Stimulated activated effector memory CD8-positive, alpha-beta T cell treated with anti-CD3 and anti-CD28 coated beads, Interleukin-12 subunit alpha, Interleukin-12 subunit beta, amount 100 ng/mL, for 72 hours (primary cell): ENCODE measurements at places on chromosomes 16 and 17.

DNA sequence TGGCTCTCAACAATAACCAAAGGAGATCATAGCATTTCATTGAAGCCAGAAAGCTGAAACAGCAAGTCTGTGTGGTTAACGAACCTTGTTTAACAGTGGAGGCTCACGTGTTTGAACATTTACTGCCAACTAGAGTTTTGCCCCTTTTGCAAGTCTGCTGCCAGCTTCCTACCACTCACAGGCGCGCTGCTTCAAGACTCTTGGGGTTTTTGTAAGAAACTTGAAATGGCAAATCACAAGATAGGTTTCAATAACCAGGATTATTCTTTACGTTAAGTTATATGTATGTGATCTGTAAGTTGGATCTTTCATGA, 1.2 kb downstream of the SNTB2 start:
- no peak for DNase-seq

DNA sequence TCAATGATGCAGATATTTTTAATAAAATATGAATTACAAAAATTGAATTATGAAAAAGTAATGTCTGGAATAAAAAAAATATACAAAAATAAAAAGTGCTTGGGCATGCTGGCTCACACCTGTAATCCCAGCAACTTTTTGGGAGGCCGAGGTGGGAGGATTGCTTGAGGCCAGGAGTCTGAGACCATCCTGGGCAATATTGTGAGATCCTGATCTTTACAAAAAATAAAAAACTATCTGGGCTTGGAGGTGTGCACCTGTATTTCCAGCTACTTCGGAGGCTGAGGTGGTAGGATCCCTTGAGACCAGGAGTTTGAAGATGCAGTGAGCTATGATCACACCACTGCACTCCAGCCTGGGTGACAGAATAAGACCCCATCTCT, 141.8 kb downstream of the NPIPB5 start:
- no peak for DNase-seq

DNA sequence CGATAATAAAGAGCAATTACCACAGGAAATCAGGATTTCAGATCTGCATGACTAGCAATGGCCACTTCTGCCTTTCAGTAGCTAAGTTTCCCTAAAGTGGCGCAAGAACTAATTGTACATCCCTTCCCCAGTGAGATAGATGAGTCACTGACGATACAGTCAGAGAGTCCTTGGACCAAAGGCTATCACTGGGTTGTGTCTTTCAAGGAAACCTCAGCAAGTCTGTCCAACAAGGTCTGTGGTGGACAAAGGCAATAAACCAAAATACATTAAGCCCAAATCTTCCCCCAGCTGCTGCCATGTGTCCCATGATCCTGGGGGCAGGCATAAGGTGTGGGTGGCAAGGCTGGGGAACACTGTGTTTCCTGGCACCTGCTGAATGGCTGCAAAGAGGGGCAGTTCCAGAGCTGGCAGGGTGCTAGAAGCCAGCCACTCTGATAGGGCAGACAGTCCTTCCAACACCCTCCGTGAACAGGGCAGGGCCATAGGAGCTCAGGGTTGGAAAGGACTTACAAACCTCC, 20.5 kb upstream of the MTMR4 start:
- DNase-seq = no peak

GRCh38 chr17:76000016-76000754, 470 bp upstream of the CDK3 start:
- DNase-seq = peak; percentile 86

- no peak for DNase-seq
These were observed 25.0 kb downstream of the COX4I1 start for GRCh38 chr16:85824161-85825135.

DNA sequence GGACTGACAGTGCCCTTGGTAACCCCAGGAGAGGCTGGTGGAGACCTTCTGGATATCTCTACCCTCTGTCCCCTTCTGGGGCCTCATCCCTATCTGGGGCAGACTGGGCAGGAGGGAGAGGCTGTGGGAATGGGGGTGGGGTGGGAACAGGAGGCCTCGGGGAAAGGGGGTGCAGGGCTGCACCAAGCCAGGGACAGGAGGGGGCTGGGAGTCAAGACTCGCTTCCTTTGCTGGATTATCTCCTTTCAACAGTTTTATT, 24.8 kb downstream of the G6PC3 start:
- no peak for DNase-seq

DNA sequence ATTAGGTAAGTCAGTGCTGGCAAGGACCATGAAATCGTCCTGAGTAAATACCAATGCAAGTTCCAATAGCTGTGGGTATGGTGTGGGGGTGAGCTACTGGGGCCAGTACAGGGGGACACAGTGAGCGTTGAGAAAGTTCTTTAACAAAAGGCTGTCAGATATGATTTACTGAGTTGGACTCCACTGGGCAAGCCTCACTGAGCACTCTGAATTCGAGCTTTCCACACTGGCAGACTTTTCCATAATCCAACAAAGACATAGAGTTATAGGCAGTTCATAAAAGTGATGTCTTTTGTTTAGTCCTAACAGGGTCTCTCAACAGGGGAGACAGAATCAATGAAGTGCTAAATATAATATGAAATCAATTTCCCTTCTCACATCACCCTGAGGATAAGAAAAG, 489.0 kb downstream of the KCNJ2 start:
- no peak for DNase-seq

DNA sequence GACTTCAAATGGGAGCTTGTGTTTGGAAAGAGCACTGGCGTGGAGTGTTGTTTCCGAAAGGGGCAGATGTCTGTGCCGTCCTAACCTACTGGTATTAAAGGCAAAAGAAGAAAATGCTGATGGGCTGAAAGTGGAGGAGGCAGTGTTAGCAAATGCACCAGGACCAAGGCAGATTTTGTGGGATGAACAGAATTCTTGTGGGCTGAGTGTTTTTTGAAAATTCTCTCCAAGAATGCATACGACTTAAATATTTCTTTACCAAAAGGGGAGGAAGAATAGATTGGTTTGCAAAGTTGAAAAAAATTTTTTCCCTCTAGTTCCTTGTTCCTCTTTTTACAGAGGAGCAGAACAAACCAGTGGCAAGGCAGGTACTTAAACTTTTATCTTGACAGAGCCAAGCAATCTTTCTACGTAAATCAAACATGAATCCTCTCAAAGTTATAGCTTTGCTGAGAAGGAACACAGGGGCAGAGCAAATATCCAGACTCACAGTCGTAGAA, 16.8 kb downstream of the MARCHF10 start:
- no peak for DNase-seq

GRCh38 chr17:14302431-14303099, 1.7 kb downstream of the HS3ST3B1 start:
- peak; percentile 83 for DNase-seq

DNA sequence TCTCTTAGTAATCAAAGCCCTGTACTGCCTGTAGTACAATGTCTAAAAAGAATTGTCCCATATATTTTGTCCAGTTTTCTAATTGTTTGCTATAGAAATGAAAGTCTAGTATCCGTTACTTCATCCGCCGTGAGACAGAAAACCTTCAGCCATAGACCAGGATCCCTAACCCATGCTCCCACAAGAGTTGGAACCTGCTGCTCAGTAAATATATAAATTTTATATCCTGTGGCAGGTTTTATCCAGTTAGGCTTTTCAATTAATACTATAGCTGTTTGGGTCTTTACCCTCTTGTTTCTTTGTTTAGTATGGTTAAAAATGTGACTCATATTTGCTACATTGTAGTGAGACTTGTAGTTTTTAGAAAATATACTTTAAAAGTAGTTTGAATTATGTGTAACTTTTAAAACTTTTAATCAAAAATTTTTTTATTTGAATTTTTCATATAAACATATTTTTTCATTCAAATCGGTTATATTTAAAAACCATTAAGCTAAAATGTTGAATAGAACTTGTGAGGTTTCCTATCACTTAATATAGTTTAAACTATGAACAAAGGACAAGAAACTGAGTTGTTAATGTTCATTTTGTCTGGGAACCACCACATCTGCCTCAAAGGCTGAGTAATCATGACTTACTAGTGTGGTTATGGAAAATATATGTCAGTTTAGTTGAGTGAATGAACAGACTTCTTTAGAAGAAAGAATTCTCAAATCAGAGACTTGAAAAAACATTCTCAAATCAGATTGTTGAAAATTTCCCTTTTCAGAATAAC, 54.8 kb downstream of the VMP1 start:
- DNase-seq = no peak

DNA sequence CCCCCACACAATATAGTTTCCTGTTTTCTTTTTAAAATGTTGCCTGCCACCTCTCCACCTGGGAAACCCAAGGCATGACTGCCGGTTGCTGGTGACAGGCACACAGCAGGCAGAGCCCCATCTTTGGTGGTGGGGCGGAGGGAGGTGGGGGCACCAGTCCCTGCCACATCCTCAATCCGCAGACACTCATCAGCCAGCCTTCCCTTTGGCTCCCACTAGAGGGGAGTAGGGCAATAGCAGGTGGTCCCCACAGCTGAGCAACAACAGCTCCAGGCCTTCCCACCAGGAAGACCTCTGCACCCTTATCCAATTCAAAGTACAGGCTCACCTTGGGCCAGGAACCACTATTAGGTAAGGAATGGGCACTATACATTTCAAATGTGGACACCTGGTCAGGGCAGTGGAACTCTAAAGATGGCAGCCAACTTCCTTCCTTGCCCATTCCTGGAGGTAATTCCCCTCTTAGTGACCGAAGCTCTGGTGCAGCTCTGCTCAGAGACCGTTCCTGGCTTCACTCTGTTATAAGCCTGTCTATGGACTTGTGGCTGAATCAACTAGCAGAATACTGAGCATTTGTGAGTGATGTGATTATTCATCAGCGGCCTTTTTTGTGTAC, 13.9 kb downstream of the RECQL5 start:
- no peak for DNase-seq

- DNase-seq = no peak
These were observed 106.7 kb downstream of the FOXL1 start for GRCh38 chr16:86685076-86685475.

- DNase-seq = no peak
These were observed 135.7 kb downstream of the ZNF423 start for GRCh38 chr16:49720225-49720624.

GRCh38 chr16:84082110-84082509, 34.6 kb downstream of the MBTPS1 start:
- no peak for DNase-seq

GRCh38 chr17:79043931-79044320, 20.0 kb downstream of the C1QTNF1 start:
- DNase-seq = no peak

GRCh38 chr17:12098568-12098967, 77.9 kb downstream of the MAP2K4 start:
- DNase-seq = no peak

GRCh38 chr17:10058921-10059683, 139.3 kb downstream of the GAS7 start:
- DNase-seq = no peak

DNA sequence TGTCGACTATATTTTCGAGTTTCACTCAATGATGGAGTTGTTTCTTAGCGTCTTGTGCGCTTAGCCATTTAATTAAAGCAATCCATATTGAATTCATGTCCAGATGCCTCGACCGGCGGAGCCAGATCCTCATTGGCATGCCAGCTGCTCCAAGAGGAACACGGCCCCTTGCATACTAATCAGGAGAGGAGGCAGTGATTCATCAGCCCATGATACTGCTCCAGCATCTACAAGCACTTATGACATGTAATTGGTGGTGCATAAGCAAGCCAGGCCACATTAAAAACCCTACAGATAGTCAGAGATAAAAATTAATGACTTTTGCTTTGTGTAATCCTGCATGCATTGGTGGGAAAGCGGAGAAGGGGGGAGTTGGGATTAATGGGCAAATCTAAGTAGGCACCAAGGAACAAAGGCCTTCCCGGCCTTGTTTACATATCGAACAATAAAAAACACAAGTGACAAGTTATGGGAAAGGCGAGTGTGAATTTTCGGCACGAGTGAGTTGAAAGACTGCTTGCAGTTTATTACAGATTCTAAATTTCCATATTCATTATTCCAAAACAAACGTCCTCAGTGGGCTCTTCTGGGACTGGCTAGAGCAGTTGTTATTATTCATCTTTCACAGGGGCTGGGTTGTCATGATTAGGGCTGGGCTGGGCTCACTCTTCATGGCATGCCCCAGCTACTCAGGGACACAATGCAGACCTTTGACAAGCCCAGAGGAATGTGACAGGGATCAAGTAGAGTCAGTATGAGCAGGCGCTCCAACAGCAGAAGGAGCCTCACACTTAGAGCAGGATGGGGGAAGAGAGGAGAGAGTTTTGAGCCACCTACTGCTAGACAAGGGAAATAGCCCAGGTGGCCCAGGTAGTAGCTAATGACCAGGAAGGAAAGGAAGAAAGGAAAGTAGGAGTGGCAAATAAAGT, 281.7 kb upstream of the ZFHX3 start:
- DNase-seq = no peak

- no peak for DNase-seq
These were observed 13.9 kb downstream of the TBKBP1 start for GRCh38 chr17:47707884-47708283.

GRCh38 chr17:29068818-29069217, 25.9 kb downstream of the PIPOX start:
- no peak for DNase-seq

- DNase-seq = no peak
These were observed 278.4 kb upstream of the IRX5 start for GRCh38 chr16:54652201-54652770.

DNA sequence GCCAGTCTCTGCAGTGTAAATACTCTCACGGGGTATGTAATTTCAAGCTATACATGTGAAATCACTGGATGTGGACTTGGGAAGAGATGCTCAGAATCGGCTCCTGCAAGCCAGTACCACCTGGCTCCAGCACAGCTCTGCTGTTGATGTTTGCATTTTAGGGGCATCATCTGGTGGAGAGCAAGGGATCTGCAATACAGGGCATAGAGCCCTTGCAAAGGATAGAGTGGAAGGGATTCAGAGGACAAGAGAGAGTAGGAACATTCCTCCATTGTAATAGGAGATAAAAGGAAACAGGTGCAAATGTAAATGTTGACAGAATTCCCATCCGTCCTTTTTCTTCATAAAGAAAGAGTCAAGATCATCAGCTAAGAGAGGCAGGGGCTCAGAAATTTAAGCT, 184.1 kb downstream of the PMP22 start:
- no peak for DNase-seq

- DNase-seq = no peak
These were observed 18.0 kb downstream of the WDR45B start for GRCh38 chr17:82630212-82630611.

GRCh38 chr17:29561554-29562517, 5.0 kb downstream of the ABHD15 start:
- DNase-seq = no peak

GRCh38 chr16:85193876-85194275, 81.6 kb upstream of the CIBAR2 start:
- no peak for DNase-seq

- DNase-seq = no peak
These were observed 202.6 kb downstream of the PARN start for GRCh38 chr16:14427371-14427948.
